ENCODE measurements at places on chromosomes 2 and 18.

GRCh38 chr2:38146275-38146906, 70.4 kb upstream of the CYP1B1 start:
- no peak for DNase-seq

- DNase-seq: no peak
Measured at GRCh38 chr2:9095226-9095625, 91.7 kb upstream of the MBOAT2 start.

DNA sequence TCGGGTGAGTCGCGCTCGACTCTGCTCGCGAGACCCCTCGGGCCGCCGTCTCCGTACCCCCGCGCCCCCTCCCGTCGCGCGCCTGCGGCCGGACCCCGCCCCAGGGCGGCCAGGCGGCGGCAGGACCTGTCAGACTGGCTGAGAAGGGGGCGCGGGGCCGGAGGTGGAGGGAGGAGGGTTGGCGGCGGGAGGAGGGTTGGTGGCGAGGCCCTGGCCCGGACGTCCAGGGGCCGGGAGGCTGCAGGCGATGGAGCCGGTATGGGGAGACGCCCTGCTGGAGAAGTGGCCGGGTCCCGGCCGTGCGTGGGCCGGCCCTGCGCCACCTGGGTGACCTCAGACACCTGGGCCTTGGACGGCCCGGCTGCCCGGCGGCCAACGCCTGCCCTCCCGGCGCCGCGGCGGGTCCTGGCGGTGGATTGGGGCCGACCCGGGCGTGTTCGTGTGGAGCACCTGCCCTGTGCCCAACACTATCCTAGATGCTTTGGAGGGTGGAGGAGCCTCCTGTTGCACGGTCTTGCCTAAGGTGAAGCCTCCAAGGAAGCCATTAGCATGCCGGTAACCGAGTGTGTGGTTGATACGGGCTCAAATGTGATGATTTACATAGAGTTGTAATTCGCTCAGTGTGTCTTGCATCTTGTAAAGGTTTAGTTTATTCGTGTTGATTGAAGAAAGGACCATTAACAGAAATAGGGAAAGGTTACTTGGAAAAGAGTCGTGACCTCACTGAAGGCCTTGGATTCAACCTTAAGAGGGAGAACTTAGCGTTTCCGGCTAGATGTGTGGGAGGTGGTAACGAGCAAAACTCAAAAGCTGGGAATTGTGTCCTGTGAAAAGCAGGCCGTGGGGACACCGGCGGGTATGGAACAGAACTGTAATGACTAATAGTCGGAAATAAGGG, 550 bp downstream of the MYL12B start:
- no peak for DNase-seq

- no peak for DNase-seq
Measured at GRCh38 chr2:8249141-8249540, 432.7 kb upstream of the ID2 start.

- DNase-seq: no peak
Measured at GRCh38 chr2:188845692-188846091, 128.5 kb upstream of the COL3A1 start.

Measured in ecto neural progenitor cell (in vitro differentiated cells).